ENCODE measurements at places on chromosomes 2 and 18.

DNA sequence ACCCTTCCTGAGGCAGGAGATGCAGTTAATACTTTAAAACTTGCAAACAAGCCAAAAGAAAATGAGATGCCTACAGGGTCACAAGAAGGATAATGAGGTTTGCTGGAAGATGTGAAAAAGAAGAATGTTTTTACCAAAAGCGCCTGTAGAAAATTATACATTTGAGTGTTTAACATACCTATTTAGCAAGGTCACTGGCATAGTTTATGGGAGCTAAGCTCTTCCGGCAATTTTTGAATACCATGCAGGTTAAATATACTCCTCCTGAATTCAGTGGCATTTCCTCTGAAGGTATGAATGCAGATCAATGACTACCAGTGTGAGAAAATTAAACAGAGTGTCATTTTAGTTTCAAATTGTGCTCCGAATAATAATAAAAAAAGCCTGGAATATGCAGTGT is 21.2 kb upstream of the MAP3K20 start:
- no peak for DNase-seq
- H3K4me1 ChIP-seq, result no peaks in the 10 kb centered on the region
- H3K27me3 ChIP-seq, result no peaks in the 10 kb centered on the region
- no peaks in the 10 kb centered on the region for H3K36me3 ChIP-seq
- no peak overlapping the region for H3K4me3 ChIP-seq
- no peak overlapping the region for H3K27ac ChIP-seq

DNA sequence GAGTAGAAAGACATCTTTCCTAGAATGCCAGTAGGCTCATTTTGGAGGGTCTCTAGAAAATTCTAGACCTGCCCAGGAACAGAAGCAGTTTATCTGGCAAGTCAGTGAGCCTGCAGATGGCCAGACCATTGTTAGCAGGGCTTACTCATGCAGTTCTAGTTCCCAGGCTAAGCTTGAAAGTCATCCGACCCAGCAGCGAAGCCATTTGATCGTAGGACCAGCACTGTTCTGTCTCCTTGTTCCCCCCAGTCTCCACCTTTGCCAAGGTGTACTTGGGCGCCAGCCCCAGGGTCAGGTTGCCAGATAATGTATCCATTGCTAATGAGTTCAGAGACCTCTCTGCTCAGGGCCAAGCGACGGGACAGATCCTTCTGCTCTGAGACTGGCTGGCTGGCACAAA is 70.1 kb downstream of the EPAS1 start:
- H3K27ac ChIP-seq, result no peak overlapping the region
- no peak for DNase-seq
- H3K4me1 ChIP-seq, result peaks cover 6% of the 10 kb centered on the region
- H3K27me3 ChIP-seq, result no peaks in the 10 kb centered on the region
- H3K4me3 ChIP-seq, result no peak overlapping the region
- H3K36me3 ChIP-seq, result no peaks in the 10 kb centered on the region

GRCh38 chr2:182117196-182117595 is 131.5 kb downstream of the PPP1R1C start:
- no peak overlapping the region for H3K4me3 ChIP-seq
- H3K27ac ChIP-seq, result no peak overlapping the region
- DNase-seq, result no peak
- no peaks in the 10 kb centered on the region for H3K36me3 ChIP-seq

DNA sequence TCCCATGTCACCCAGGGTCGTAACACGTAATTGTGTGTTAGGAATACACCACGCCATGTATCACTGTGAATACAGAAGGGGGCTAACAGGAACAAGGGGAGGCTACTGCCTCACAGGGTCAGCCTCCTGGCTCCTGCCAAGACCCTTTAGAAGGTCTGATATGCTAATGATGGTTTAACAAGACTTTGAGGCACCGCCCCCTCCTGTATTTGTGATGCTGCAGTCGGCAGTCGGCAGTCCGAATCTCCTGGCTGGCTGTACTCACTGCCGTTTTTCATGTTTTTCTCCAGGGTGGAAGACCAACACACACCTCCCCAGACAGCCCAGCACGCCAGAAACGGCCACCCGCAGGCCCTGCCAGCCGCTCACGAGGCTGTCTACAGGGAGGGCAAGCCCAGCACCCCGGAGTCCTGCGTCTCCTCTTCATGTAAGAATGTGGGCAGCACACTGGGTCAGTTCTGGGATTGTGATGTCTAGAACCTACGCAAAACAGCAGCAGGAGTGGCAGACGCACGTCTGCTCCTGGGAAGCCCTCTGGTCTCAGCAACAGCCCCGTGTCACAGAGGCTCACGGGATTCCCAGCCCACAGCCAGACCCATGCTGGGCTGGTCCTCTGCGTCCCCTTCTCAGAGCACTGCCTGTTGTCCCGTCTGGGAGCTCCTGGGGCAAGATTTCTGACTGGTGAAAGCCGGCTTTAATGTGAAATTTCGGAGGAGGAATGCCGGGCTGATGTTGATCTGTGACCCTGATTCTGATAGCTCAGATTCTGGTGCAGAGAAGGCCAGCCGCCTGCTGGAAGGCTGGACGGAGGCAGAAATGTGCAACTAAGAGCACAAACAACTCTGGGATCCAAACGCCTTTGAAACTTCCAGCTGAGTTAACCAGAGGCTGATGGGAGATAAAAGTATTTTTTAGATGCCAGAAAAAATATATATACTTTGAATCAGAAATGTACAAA is 39.7 kb upstream of the B3GNT7 start:
- no peak overlapping the region for H3K4me3 ChIP-seq
- DNase-seq, result no peak
- no peak overlapping the region for H3K27ac ChIP-seq
- no peaks in the 10 kb centered on the region for H3K36me3 ChIP-seq

- H3K27me3 ChIP-seq, result no peaks in the 10 kb centered on the region
- H3K27ac ChIP-seq, result no peak overlapping the region
- DNase-seq, result no peak
- no peaks in the 10 kb centered on the region for H3K36me3 ChIP-seq
- H3K4me1 ChIP-seq, result peaks cover 7% of the 10 kb centered on the region
Observed at GRCh38 chr2:196294516-196294909, 123.1 kb upstream of the STK17B start.

DNA sequence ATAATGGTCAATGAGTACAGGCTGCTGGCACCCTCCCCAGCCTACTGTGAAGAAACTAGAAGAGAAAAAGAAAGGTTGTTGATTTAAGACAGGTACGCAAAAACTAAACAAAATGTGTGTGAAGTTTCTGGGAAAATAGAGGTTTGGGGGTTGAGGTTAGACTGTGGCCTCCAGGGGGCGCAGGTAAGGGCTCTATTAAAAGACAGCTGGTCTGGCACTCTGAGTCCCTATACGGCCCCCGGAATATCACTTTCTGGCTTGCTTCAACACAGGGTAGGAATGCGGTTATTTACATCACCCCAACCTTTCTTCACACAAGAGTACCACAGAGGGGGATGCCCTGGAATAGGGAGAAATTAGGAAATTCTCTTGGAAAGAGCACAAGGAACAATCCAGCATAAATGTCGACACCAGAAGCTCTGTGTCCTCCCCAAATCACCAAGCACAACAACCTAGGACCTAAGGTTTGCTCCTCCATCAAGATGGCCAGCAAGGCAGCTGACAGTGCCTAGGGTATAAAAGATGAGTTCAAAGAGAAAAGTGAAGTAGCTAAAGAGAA is 480.8 kb upstream of the KLHL29 start:
- H3K4me1 ChIP-seq, result no peaks in the 10 kb centered on the region
- no peak for DNase-seq
- H3K4me3 ChIP-seq, result no peak overlapping the region
- H3K36me3 ChIP-seq, result no peaks in the 10 kb centered on the region
- H3K27me3 ChIP-seq, result no peaks in the 10 kb centered on the region
- no peak overlapping the region for H3K27ac ChIP-seq

DNA sequence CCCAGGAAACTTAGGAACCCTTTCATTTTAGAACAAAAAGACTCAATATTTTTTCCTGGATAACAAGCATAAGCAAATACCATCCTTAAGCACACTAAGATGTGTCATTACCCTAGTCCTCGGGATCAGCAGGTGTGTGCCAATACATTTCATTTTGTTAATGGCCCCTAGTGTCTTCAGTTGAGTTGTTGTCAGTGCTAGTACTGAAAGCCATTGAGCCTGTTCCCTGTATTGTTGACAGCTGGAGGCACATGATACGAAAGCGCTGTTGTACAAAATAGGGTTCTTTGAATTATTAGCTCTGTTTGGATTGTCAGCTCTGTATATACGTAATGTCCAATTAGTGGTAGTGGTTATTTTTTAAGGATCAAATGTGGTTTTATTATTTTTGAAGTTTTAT is 29.5 kb downstream of the VAPA start:
- peaks cover 63% of the 10 kb centered on the region for H3K36me3 ChIP-seq
- H3K27me3 ChIP-seq, result no peaks in the 10 kb centered on the region

DNA sequence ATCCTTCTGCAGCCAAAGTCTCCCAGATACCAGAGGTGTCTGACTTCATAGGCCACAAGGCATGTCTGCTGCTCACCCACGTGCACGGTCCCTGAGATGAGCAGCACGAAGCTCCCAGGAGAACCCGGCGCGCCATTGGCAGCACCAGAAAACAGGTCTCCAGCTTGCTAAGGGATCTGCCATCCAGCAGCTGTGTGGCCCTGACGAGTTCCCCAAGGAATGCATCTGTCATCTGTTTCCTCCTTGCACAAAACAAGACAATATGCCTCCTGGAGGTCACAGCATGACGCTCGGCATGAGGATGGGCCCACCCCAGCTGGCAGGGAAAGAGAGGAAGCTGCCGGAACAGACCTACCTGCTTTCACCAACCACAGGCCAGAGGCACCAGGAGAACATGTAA is 29.2 kb downstream of the HS6ST1 start:
- H3K27me3 ChIP-seq, result no peaks in the 10 kb centered on the region
- no peak for DNase-seq
- H3K4me3 ChIP-seq, result no peak overlapping the region
- H3K27ac ChIP-seq, result no peak overlapping the region

Measured in CD4-positive, alpha-beta T cell (primary cell).